ENCODE measurements at places on chromosomes 5 and 9. TPM values are rescaled to one million over a fixed set of nuclear protein-coding genes. Genes with fewer than 3 reads are reported as not detected.

DNA sequence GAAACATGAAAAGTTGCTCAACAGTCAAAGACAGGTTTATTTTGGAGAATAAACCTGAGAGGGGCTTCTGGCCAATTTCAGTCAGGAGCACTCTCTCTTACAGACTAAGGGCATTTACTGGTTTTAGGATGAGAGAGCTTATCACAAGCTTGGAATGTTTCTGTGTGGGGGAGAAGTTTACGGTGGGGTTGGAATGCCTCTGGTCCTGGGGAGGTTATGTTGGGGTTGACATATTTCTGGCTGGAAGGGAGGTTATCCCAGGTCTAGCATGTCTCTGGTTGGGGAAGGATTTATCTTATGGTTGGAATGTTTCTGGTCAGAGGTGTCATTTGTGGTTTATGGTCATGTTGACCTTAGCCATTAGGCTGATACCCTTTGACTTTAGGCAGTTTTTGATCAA, 1867.3 kb downstream of the EFNA5 start:
- DNase-seq: no peak

- peak; percentile 75 for DNase-seq
These were observed 93.5 kb downstream of the PHF2 start for GRCh38 chr9:93669958-93670207.

DNA sequence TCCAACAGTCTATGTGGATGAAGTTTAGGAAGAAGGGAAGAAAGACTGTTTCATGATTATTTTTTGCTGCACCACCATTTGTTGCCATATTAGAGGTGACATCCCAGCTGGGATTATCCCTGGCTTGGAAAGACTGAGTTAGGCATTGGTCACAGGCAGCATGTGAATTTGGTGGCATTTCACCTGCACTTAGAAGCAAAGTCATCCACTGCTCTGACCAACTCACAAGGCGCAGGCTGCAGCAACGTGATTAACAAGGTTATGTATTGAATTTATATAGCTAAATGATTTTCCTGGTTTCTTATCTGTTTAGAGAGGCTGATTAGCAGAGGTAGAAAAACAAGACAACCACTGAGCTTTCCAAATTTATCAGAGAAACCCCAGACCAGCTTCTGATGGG, 2.7 kb downstream of the FYB1 start:
- DNase-seq: no peak

GRCh38 chr9:135533674-135534073, 12.3 kb upstream of the OBP2A start:
- DNase-seq: no peak

DNA sequence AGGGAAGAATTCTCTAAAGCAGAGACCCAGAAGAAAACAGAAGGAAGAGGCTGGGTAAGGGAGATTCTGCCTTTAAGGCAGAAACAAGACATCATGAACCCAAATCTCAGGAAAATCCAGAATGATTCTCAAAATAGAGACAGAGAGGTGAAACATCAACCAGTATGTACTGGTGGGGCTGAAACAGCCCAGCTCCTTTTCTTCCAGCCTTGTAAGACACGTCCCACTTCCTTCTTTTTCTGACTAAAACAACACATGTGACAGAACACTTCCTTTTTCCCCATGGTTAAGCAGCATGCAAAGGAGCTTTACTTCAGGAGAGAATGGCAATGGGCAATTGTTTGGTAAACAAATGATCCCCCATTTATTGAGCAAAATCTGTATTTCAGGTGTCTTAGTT, 230.8 kb upstream of the NR4A3 start:
- DNase-seq: no peak

GRCh38 chr5:148543727-148544126, 110.6 kb downstream of the HTR4 start:
- DNase-seq: no peak

DNA sequence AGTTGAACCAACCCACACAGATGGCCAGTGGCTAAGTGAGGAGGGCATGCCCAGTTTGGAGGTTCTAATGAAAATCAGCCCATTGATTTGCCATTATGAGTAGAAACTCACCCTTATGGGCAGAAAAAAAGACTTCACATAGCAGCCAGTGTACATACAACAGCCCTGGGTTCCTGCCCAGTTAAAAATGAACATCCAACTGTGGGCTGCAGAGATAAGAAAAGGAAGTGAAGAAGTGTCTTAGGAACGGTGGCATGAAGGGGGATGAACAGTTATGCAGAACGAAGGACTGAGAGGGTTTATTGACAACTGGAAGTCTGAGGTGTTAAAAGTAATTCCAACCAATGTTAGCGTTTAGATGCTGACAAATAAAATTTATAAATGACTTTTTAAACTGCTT, 118.4 kb downstream of the MARCHF3 start:
- DNase-seq: no peak

GRCh38 chr9:114198249-114199040, 43.1 kb downstream of the COL27A1 start:
- DNase-seq: no peak

DNA sequence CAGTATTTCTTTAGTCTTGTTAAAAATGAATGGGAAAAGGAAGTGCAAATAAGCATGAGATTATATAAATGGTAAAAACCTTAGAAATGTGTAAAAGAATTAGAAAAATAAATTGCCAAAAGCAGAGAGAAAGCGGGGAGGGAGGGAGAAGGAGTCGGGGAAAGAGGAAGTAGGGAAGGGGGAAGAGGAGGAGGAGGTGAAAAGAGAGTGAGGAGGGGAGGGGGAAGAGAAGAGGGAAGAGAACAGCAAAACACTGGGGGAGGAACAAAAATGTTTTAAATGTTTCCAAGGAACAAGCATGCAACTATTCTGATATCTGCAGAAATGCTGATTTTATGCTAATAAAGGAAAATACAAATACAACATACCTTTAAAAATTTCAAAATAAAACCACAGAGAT, 317.5 kb downstream of the PIK3R1 start:
- DNase-seq: no peak

DNA sequence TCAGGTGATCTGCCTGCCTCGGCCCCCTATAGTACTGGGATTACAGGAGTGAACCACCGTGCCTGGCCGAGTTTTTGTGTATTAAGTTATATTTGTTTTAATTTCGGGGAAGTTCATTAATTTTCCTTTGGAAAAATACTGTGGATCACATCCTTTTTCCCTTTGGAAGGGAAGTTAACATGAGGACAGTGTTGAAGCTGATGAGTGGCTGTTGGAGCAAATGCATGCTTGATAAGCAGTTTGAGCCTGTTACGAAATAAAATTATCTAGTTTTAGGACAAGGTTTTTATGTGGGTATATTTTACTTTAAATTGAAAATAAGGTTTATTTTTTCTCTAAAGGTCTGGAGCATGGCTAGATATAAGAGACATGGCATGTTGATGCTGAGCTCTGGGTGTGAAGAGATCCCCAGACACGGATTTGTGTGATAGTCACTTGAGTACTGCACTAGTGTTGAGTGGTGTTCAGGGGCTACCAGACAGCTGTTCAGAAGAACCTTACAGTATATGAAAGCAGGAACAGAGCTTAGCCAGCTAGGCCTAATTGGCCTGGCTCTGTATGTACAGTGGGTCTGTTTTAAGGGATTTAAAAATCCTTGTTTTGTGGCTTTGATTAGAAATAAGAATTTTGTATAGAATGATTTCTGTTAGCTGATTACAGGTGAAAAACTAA, 17.4 kb downstream of the LMNB1 start:
- no peak for DNase-seq

DNA sequence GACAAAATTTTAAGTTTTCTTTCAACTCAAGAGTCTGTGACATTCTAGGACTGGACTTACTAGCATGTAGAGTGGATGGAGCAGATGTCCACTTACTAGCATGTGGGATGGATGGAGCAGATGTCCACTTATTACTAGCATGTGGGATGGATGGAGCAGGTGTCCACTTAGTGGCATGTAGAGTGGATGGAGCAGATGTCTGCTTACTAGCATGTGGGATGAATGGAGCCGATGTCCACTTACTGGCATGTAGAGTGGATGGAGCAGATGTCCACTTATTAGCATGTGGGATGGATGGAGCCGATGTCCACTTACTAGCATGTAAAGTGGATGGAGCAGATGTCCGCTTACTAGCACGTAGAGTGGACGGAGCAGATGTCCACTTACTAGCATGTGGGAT, 2.4 kb downstream of the SLC36A1 start:
- no peak for DNase-seq

Gene LCN15
- total RNA-seq: not detected

Gene QSOX2
- 6.1 TPM for total RNA-seq

Gene ADAMTS13
- total RNA-seq: 2.0 TPM

Gene KIAA0825
- 2.5 TPM for total RNA-seq

Gene ENG
- 130 TPM for total RNA-seq

Gene SOHLH1
- total RNA-seq: not detected

Gene TMEM245
- 47.4 TPM for total RNA-seq

Gene SPATA31C1
- total RNA-seq: not detected

Measured in vagina (tissue), 2 donors.